ENCODE measurements at places on chromosomes 16 and 17.

DNA sequence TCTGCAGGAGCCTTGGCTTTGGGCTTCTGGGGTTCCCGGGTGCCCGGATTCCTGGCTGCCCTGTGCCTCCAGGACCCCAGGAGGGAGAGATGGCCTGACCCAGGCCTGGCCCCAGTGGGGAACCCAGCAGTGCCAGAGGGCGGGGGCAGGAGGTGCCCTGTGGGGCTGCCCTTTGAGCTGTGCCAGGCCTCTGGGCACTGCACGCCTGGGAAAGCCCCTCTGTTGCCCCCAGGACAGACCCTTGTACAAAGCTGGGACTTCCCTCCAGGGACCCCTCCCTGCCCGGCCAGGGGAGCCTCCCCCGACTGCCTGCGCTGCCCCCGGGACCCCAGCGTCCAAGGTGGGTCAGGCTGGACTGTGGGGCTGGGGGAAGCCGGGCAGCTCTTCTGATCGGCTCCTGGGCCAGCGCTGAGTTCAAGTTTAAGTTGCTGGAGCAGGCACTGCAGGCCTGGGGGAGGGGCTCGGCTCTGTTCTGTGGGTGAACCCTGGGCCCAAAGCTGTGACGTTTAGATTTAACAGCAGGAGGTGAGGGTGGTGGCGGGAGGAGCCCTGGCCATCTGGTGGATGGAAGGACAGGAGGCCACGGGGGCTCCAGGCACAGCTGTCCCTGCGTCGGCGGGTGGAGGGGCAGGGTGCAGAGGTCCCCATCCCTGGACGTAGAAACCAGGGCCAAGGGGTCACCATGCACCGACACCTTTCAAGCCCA is 27.6 kb upstream of the C1QTNF8 start:
- no peak for DNase-seq

DNA sequence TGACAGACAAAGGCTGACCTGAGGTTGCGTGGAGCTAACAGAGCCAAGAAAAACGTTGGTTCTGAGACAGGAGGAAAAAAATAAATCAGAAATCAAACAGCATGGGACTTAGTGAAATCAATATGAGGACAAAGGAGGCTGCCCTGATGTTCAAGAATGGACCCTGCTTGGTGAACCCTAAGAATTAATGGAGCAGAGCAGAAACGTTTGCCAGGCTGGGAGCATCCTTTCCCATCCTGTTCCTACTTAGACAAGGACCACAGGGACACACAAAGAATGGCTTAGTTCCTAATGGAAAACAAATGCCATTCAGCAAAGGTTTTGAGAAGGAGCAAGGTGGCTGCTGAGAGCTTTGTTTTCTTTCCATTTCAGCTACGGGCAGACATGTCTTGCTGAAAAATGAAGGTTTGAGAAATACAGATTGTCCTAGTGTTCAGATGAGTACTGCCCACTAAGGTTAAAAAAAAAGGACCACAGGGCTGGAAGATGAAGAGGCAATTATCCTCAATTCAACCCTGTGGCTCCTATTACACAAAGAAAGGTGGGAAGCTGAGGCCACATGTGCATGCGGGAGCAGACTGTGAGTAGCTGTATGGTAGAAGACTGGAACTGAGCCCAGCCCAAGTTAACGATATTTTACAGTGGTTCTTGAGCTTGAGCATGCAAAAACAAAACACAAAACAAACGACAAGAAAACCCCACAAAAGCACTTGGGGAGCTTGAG is 230.1 kb downstream of the SLC39A11 start:
- DNase-seq, result no peak

- DNase-seq, result no peak
Observed at GRCh38 chr16:4075534-4075933, 40.7 kb downstream of the ADCY9 start.

DNA sequence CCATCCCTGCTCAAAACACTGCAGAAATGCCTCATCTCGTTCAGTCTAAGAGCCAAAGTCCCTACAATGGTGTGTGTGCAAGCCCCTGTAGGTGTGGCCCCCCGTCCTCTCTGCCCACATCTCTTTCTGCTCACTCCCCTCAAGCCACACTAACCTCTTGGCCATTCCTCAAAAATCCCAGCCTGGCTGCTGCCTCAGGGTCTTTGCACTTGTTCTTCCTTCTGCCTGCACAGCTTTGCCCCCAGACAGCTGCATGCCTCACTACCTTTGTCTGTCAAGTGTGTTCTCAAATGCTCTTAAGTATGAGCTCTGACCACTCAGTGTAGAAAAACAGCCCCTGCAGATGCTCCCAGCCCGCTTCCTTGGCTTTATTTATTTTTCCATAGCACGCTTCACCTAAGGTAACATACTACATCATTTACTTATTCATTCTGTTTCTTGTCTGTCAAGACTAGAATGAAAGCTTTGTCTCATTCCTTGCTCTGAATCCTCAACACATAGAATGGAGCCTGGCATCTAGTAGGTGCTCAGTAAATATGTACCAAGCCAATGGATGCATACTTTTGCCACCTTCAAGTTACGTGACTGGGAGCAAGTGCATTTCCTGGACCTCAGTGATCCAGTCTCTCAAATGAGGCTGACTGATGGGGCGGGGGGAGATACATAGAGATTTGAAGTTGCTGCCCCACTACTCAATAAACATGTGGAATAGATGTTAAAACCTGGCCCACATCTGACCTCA is 38.1 kb downstream of the RAI1 start:
- DNase-seq, result no peak

- DNase-seq, result no peak
Observed at GRCh38 chr17:58401287-58401686, 16.0 kb downstream of the RNF43 start.

- DNase-seq, result no peak
Observed at GRCh38 chr16:67923414-67924116, 8.1 kb downstream of the CTRL start.

- no peak for DNase-seq
Observed at GRCh38 chr16:9821331-9821730, 360.9 kb downstream of the GRIN2A start.

- DNase-seq, result no peak
Observed at GRCh38 chr17:37714897-37715296, 30.0 kb downstream of the HNF1B start.

- no peak for DNase-seq
Observed at GRCh38 chr17:12693640-12694039, 27.9 kb downstream of the MYOCD start.

DNA sequence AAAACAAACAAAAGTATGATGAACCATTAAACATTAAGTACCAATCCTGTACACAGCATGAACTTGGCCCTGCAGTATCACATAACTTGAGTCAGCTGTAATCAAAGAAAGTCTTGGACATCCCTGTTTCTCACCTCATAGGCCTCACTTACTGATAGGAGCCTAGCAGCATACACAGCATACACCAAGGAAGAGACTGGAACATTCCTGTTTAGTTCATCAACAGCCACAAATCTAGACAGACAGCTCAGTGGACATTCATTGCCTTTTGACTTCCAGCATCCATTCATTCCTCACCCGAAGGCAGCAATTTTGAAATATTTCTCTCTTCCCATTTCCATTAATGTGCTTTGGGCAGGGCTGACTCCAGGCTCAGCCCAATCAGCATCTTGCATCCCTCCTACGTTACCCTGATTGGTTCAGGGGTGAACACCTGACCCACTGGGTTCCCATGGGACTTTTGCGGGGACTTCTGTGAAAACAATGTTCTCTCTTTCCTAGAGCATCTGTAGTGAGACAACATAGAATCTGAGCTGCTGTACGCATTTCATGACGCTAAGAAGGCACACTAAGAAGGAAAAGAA is 336.7 kb upstream of the ZFHX3 start:
- no peak for DNase-seq

DNA sequence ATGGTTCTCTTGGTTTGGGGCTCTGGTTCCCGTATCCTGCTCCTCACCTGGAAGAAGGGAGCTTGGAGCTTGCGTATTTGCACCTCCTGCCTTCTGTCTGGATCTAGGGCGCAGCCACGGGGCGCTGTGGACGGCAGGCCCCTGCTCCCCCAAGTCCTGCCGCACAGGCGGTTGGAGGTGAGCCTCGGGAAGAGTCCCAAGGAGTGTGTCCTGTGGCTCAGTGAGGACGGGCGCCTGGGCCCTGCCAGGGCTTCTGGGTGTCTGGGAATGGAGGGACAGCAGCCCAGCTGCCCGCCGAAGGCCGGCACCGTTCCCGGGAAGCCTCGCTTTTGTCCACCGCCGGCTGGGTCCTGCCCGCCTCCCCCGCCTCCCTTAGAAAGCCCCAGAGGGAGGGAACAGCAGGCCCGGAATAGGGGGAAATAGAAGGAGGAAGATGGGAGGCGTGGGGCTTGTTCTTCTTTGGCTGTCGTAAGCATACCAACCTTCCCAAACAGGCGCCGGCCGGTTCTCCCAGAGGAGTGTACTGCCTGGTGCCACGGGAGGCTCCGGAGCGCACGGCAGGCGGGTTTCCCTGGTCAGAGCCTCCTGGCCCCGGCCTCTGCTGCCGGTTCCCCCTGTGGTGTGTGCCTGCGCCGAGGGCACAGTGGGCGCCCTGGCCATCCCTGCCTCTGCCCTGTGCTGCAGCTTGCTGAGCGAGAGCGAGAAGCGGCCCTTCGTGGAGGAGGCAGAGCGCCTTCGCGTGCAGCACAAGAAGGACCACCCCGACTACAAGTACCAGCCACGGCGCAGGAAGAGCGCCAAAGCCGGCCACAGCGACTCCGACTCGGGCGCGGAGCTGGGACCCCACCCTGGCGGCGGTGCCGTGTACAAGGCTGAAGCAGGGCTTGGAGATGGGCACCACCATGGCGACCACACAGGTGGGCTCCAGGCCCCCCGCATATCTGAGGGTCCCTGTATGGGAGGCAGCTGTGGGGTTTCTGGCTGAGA is 1.8 kb downstream of the SOX8 start:
- DNase-seq, result no peak

GRCh38 chr17:12547831-12548230 is 117.9 kb upstream of the MYOCD start:
- no peak for DNase-seq

GRCh38 chr17:58515286-58515685 is 848 bp upstream of the MTMR4 start:
- DNase-seq, result no peak

DNA sequence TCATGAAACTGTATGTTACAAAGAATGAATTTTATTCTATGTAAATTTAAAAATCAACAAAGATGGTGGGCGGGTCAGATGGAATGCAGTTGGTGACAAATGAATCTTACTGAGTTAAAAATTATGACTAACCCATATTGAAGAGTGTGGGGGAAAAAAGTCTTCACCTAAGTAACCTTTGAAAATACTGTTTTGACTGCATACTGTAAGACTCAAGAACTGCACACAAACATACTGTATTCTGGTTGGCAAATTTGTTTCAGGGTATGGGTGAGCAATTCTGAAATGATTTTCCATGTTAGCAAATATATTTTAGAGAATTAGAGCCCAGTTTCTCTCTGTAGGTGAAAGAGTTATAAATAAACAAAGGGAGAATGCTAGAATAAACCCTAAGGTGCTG is 153.7 kb upstream of the KCNJ18 start:
- no peak for DNase-seq

DNA sequence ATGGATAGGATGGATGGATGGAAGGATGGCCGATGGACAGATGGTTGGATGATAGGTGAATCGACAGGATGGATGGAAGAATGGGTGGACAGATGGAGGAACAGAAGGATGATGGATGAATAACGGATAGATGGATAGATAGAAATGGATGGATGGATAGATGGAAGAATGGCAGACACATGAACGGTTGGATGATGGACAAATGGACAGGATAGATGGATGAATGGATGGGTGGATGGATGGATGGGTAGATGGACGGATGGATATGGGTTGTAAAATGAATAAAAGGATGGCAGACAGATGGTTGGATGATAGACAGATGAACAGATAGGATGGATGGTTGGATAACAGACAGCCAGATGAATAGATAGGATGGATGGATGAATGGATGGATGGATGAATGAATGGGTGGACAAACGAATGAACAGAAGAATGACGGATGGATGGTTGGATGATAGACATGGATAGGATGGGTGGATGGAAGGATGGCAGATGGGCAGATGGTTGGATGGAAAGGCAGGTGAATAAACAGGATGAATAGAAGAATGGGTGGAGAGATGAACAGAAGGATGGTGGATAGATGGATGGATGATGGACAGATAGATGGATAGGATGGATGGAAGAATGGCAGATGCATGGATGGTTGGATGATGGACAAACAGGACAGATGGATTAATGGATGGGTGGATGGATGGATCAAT is 55.9 kb downstream of the DYNLRB2 start:
- DNase-seq, result no peak

GRCh38 chr17:68512960-68513474 is 787 bp downstream of the PRKAR1A start:
- no peak for DNase-seq

DNA sequence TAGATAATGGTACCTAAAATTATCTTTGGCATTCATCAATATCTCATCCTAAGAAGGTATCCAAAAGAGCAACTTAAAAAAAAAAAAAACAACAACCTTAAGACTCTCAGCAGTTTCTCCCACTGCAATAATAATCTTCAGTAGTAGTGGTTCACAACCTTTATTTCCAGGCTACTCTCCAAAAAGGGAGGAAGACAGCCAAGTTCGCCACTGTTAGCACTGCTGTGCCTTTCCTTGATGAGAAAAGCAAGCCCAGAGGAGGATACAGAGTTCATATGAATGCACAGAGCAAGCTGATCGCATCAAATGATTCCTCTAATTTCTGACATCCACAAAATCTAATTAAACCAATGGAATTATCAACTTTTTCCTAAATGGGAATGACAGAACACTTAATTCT is 199.4 kb downstream of the AATF start:
- DNase-seq, result no peak

DNA sequence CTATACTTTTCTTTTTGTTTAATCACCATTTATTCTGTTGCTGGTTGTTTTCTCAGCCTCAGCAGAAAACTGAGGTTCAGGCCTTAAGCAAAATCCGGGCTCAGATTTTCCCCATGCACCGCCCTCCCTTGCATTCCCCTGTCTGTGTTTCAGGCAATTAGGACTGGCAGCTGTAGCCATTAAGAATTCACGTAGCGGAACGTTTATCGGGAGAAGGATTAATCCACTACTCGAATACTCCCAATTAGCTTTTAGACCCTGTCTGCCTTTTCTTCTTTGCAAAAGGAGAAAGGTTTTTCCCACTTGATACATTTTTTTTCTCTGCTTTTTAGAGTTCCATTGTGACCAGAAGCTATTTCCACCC is 173.1 kb downstream of the RPTOR start:
- no peak for DNase-seq

- DNase-seq, result no peak
Observed at GRCh38 chr16:19883966-19884485, 622 bp downstream of the GPRC5B start.

DNA sequence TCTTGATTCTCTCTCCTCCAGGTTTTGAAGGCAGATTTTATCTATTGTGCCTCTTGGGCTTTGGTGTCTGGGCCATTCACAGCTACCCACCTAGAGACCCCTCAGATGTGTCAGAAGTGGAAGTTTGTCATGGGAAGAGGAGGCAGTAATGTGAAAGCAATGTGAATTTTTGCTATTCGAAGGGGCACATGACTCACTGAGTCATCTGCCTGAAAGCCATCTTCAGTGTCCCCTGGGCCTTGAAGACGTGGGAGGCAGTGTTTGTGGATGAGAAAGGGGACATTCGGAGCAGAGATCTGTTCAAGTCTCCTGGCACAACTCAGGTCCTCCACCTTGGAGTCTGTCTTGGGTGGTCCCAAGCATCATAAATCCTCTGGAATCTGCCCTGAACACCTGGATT is 530.2 kb downstream of the NPIPA7 start:
- DNase-seq, result no peak

GRCh38 chr17:48553190-48553547 is 8.3 kb upstream of the HOXB2 start:
- DNase-seq, result no peak

Data from cortex of kidney (tissue), 1 donor.